ENCODE measurements at places on chromosomes 7 and 10.
A peak's percentile ranks its signal among the peaks of the same experiment; 100 is the strongest.

DNA sequence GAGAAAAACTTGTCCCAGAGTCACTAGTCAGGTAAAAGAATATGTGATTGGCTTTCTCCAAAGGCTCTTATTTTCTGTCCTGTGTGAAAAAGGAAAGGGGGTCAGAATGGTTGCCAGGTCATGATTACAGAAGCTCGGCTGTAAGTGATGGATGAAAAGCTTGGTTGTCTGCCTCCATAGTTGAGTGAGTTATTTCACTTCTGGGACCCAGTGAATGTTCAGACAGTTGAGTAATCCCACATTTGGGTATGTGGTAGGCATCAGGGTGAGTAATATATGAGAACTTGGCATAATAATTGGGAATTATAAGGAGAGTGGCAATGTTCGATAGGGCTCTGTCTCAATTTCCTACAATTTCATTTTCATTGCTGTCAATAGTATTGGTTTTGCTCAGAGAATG lies 72.5 kb downstream of the BBS9 start:
- no peak for DNase-seq

GRCh38 chr7:158809596-158809995 lies 19.7 kb downstream of the ESYT2 start:
- DNase-seq = no peak

DNA sequence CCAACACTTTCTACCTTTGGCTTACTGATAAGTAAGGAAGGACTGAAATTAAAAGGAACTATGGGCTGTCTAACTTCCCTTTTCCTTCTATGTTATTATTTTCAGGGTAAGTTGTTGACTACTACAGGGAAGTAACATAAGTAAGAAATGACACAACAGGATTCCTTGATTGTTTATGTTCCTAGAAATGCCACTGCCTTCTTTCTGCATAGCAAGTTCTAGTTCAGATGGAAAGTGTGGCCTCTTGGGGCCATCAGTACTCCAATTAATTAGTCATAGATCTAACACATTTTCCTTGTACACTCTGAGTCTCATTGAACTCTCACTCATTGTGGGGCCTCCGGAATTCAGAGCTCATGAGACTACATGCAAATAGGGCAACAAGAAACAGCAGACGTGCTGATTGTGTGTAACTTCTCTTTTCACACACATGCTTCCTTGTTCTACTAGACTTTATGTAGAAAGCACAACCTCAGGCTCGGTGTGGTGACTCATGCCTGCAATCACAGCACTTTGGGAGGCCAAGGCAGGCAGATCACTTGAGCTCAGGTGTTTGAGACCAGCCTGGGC lies 35.3 kb upstream of the HIBADH start:
- no peak for DNase-seq

- DNase-seq = no peak
These were observed 48.7 kb downstream of the UPF2 start for GRCh38 chr10:11993834-11994468.

DNA sequence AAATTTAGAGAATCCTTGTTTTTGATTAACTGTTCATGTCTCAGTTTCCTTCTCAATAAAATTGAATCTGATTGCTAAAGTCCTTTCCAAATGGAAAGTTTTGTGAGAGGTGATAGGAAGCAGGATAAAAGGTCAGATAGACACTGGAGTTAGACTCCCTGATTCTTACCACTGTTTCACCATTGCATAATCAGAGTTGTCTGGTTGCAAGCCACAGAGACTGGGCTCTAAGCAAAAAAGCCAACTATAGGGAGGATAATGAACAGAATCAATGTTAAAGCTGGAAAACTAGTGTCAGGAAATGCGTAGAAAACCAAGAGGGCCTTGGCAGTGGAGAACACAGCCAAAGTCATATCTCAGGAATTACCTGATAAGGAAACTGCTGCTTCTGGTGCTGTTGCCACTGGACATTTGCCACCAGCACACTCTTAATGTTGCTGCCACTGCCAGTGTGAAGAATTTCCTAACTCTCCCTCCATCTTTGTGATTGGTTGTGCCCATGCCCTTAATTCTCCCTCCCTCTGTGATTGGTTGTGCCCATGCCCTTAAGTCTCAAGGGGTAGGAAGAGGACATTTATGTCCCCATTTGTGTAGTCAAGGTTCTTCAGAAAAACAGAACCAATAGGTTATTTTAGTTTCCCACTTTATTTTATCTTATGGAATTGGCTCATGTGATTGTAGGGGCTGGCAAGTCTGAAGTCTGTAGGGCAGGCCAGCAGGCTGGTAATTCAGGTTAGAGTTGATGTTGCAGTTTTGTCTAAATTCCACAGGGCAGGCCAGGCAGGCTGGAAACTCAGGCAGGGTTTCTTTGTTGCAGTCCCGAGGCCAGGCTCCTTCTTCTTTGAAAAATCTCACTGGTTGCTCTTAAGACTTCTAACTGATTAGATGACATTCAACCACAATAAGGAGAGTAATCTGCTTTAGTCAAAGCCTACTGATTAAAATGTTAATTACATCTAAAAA lies 639.0 kb downstream of the REEP3 start:
- DNase-seq = no peak

DNA sequence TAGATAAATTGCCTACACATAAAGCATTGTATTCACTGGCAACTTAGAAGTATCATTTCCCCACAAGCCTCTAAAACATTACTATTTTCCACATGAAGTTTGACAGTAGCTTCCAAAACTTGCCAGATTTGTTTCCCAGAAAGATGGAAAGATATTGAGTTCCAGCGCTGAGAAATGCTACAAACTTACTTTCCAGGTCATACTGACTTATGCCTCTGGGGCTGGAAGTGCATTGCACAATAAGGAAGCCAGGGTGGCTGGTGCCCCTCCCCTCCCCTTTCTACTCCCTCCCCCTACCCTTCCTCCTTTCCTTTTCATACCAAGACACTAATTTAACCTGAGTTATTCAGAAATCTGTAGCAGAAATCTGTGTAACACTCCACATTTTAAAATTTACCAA lies 212.6 kb downstream of the WDR37 start:
- DNase-seq = no peak

GRCh38 chr7:21146642-21147423 lies 281.1 kb upstream of the SP4 start:
- no peak for DNase-seq

DNA sequence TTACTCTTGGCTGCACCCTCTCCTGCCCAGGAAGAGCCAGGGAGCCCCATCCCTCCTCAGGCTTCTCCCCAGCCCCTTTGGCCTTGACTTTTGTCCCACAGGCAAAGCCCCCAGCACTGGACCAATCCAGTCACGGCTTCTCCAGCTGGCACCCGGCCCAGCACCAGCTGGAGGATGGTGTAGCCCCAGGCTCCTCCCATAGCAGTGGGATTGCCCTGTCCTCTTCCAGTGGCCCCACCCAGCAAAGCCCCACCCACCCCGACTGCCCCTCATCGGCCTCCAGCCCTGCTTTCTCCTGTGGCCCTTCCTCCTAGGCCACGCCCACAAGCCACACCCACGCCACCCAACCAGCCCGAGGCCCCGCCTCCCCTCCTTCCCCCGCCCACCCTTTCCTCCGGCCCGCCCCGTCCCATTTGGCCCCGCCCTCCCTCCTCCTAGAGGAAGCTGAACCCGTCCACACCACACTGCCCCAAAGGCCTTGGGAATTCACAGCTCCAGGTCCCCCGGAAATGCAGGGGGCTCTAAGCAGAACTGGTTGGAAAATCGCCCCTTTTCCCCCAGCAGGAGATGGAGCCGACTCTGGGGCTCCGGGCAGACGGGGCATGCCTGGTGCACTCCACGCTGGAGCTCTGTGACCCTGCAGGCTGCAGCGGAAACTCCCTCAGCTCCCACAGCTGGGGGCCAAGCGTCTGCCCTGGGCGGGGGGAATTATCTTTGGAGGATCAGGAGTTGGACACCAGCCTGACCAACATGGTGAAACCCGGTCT lies 25.2 kb downstream of the GET4 start:
- DNase-seq = no peak

- DNase-seq = no peak
These were observed 86.2 kb downstream of the ADCY1 start for GRCh38 chr7:45660201-45660900.

DNA sequence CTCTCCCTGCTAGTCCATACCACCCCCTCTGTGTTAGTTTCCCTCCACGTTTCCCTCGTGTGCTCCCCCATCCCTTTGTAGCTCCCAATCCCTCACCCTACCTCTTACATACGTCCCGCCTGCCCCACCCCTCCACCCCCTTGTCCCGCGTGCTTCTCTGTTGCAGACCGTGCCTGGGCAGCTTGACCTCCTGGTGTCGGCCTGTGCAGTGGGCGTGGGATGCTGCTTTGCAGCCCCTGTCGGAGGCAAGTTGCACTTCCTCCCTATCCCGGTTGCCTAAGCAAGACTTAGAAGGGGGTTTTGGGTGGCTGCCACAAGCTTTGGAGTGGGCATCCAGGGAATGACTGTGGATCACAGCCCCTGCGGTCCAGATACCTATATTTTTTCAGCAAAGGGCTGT lies 7.7 kb downstream of the CLCN1 start:
- no peak for DNase-seq

DNA sequence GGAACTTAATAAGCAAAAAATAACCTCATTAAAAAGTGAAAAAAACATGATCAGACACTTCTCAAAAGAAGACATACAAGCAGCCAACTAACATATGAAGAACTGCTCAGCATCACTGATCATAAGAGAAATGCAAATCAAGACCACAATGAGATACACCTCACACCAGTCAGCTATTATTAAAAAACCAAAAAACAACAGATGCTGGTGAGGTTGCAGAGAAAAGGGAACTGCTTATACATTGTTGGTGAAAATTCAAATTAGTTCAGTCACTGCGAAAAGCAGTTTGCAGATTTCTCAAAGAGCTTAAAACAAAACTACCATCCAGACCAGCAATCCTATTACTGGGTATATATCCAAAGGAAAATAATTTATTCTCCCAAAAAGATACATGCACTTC lies 513.3 kb downstream of the MDFIC start:
- no peak for DNase-seq

GRCh38 chr10:131907679-131908078 lies 6.9 kb downstream of the PPP2R2D start:
- no peak for DNase-seq

- DNase-seq = peak; percentile 29
These were observed 1.3 kb downstream of the TBC1D12 start for GRCh38 chr10:94403380-94404213.

GRCh38 chr7:139730746-139731612 lies 46.8 kb downstream of the HIPK2 start:
- DNase-seq = no peak

DNA sequence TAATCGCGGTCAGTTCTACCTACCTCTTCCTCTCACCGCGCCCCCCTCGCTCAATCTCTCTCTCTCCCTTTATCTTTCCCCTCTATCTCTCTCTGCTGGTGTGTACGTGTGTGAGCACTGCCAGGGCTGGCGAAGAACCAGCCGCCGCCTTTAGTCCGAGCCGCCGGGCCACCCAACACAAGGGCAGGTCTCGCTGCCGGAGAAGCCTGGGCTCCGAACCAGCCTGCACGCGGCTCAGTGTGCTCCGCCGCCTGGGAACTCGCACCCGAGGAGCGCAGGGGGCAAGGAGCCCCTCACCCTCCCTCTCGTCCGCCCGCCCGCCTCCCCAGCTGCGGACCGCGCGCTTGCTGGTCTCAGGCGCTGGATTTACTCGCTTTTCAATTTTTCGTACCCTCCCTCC lies 1.7 kb downstream of the NXPH1 start:
- DNase-seq = no peak

DNA sequence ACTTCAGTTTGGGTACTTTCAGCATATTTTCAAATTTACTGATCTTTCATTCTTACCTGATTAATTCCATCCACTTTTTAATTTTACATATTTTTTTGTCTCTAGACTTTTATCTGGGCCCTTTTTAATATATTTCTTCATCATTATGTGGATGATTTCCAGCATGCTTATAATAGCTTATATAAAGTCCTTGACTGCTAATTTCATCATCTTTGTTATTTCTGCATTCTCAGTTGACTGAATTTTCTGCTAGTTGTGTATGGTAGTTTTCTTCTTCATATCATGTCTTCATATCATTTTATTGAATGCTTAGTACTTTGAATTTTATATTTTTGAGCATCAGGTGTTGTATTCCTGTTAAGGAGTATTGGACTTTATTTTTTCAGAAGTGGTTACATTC lies 39.6 kb downstream of the STAM start:
- DNase-seq = no peak

DNA sequence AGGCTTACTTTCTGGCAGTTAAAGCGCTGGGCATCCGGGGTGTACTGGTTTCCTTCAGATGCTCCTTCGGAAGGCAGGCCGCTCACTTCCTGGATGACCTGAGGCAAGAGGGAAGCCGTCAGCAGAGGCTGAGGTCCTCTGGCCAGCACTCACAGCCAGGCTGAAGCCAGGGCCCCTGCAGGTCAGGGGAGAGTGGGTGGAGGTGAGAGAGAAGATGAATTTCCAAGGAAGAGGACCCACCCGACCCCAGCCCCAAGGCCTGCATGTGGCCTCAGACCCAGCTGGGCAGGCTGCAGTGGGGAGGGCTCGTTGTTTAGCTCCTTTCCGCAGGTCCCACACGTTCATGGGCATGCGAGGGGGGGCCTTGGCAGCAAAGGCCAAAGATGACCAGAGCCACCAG lies 71.3 kb downstream of the VWA2 start:
- DNase-seq = no peak

DNA sequence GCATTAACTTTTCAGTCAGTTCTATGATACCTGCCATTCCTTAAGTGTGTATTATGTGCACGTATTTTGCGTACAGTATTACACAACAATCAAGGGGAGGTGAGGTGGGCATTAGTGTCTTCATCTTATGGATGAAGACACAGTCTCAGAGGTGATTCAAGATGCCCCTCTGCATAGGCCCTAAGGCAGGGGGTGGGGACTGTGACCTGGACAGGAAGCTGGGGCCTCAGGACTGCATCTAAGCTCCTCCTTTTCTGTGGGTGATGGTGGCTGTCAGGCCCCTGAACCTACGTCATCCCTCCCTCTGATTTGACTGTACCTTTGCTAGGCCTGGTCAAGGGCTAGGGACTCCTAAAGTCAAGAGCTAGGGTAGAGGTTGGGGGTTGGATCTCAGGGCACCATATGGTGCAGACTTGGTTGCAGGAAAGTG lies 38.9 kb downstream of the HK1 start:
- no peak for DNase-seq

DNA sequence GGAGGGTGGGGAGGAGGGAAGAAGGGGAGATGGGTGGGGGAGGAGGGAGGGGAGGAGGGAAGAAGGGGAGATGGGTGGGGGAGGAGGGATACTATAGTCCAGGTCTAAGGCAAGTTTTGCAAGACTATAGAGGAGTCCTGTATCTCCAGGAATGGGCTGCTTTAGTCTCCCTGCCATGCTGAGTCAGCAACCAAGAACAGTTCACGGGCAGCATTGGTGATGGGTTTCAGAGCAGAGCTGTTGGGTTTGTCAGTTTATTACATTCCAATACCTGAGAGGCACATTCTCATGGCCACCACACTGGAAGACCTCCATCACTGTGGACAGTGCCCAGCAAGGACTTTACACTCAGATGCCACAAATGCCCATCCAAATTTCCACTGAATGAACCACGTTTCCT lies 212.7 kb downstream of the GRM8 start:
- no peak for DNase-seq
